Endothelial cell of umbilical vein (primary cell): ENCODE measurements at places on chromosomes 13 and 19. TPM values are rescaled to one million over a fixed set of nuclear protein-coding genes. Genes with fewer than 3 reads are reported as not detected.

DNA sequence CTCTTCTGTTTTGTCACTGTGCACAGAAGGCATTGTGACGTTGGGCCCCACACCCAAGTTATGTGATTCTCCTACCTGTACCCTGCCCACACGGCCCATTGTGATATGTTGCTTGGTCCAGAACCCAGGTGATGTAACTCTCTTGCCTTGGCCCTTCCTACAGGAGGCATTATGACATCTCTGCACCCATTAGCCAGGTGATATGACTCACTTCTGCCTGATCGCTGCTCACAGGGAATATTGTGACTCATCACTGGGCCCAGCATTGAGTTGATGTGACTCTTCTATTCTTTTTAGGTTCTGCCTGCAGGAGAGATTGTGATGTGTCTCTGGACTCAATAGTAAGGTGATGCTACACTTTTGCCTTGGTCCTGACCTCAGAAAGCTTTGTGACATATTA is 65.4 kb upstream of the ZNF91 start:
- no peaks in the 10 kb centered on the region for H3K36me3 ChIP-seq
- H3K27ac ChIP-seq, result no peak overlapping the region

OVOL3 gene
- not detected in 2 replicates for total RNA-seq

DNA sequence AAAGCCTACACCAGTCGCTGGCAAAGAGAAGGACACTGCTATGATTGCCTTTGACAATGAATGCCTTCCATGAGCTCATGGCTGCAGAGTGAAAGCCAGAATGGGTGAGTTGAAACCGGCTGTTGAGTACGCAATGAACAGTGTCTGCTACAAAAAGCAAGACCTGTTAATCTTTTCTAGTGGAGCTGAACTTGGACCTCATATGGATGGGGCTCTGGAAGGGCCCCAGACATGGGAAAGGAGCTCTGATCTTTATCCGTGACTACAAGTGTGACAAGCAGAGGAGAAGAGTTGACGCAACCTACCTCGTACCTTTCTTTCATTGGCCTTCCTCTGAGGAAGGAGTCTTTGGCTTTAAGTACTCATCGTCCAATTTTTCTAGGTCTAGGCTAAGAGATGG is 67.1 kb upstream of the TSC22D1 start:
- H3K4me1 ChIP-seq, result no peaks in the 10 kb centered on the region
- H3K4me3 ChIP-seq, result no peak overlapping the region
- no peaks in the 10 kb centered on the region for H3K36me3 ChIP-seq
- no peak overlapping the region for H3K27ac ChIP-seq

DNA sequence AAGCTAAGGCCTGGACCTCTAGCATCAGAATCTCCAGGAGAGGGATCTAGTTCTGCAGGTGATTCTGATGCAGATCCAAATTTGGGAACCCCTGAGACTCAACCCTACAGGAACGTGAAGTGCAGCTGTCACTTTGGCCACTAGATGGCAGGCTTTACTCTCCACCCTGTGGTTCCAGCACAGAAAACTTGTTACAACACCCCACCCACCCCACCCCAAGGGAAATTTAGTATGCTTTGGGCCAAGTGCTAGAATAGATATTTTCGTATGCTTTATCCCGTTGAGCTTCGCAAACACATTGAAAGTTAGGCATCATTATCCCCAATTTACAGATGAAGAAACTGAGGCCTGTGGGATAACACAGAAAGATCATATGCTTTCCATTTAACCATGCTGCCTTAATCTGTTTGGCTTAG is 232.0 kb downstream of the B3GLCT start:
- peaks cover 5% of the 10 kb centered on the region for H3K27me3 ChIP-seq
- H3K36me3 ChIP-seq, result no peaks in the 10 kb centered on the region
- H3K4me3 ChIP-seq, result no peak overlapping the region

ZNF699 gene
- 3.9 and 4.7 TPM in 2 replicates for total RNA-seq

KASH5 gene
- not detected in 2 replicates for total RNA-seq

CYP4F8 gene
- not detected in 2 replicates for total RNA-seq
